ENCODE measurements at places on chromosomes 12 and 14.

DNA sequence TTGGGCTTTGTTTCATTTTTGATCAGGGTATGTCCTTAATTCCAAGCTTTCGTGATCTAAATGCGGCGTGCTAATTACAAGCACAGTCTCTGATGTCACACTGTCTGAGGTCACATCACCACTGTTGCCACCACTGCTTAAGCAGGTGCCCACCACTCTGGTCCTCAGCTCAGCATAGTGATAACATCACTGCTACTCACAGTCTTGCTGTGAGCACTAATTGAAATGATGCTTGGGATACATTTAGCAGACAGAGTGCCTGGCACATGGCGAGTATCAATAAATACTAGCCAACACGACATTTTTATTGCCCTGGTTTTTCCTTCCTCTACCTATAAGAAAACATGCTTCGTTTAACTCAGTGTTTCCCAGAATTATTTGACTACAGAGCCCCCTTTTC is 7.9 kb downstream of the RILPL2 start:
- no peak for DNase-seq

GRCh38 chr12:57543581-57543980 is 3.4 kb downstream of the DCTN2 start:
- DNase-seq: no peak

DNA sequence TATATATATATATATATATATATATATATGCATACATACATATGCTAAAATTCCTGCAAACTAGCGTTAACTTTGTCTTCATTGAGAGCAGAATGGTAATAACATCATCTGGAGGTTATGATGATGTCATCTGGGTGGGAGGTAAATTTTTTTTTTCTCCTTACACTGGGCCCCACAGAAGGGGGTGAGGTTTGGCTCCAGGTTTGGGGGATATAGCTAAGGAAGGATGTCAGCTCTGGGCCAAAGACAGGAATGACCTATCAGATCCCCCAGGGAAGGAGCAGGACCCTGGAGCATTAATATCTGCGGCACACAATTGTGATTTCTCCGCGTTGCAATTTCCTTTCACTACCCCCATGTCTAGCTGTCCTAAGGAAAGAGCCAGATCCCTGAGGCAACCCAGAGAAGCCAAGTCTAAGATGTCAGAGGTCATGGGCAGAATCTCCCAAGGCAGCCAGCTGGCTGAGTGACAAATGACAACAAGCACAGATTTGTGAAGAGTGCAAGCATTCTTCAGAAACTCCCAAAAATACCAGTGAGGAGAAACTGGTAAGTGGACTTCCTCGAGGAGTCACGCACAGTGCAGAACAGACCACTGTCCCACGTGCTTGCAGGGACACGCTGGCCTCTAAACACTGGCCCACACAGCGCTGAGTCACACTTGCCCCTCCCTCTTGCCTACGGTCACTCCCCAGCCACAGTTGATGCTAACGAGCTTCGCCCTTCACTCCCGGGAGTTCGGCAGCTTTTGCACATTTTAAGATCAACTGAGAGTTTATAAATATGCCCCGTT is 9.9 kb downstream of the UBC start:
- no peak for DNase-seq

DNA sequence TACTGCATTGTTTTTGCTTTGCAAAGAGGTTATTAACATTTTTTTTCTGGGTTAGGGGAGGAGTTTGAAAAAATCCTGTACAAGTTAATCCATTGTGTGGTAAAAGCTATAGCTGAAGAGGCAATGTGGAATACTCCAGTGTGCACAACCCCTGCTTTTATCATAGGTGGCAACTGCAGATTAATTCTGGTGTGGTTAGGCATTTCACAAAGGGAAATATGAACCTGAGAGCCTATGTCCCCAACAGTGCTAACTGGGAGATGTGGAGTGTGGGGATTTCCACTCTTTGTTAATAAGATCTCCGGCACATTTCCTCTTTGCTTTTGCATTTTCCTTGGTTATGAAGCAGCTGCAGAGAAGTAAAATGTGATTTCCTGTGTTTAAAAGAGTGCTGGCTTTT is 33.6 kb downstream of the PRORP start:
- peak; percentile 43 for DNase-seq

GRCh38 chr14:35341751-35342488 is 49.7 kb downstream of the PSMA6 start:
- peak; percentile 22 for DNase-seq

DNA sequence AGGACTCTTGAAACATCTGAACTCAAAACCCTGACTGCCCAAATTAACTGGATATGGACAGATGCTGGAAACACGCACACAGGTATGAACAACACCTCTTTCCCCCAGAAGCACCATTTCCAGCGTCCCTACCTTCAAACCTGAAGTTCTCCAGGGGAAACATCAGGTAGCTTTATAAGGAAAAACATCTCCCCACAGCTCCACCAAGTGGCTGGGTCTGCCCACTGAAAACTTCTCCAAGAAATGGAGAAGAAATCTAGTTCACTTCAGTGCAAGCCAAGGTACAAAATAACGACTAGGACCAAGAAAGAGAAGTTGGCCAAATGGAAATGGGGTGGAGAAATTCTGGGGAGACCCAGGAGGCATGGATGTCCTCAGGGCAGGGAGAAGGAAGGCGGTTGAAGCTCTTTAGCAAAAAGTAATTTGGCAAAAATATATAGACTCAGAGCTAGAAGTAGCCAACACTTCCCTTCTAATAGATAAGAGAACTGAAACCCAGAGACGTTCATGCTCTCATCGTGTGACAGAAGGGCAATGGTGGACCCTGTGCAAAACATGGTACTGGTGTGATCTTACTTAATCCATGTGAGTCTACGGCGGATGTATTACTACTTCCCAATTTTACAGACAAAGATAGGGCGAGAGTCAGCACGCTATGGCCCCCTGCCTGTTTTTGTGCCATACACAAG is 10.5 kb upstream of the NUAK1 start:
- peak; percentile 17 for DNase-seq

DNA sequence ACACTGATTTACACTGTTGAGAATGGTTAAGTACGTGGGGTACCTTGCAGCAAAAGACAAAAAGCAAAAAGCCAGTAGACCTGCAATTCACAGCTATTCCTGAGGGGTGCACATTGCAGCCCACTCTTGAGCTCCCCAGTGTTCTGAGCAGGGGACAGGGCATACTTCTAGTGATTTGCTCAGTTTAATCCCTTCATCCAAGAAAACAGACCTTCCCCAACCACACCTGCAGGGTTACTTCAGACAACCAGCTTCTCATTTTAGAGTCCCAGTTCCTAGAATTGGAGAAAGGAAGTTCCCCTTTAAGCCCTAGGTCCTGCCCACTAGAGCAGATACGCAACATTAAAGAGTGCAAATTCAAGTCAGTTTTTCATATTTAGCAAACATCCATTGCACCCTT is 3.6 kb upstream of the WSB2 start:
- DNase-seq: peak; percentile 52

GRCh38 chr12:113470871-113471618 is 626 bp downstream of the LHX5 start:
- no peak for DNase-seq

- no peak for DNase-seq
Observed at GRCh38 chr12:50119387-50119786, 7.4 kb downstream of the COX14 start.

GRCh38 chr14:60867503-60868172 is 113.2 kb downstream of the TRMT5 start:
- DNase-seq: no peak

GRCh38 chr14:32434880-32435279 is 105.8 kb downstream of the AKAP6 start:
- DNase-seq: no peak

DNA sequence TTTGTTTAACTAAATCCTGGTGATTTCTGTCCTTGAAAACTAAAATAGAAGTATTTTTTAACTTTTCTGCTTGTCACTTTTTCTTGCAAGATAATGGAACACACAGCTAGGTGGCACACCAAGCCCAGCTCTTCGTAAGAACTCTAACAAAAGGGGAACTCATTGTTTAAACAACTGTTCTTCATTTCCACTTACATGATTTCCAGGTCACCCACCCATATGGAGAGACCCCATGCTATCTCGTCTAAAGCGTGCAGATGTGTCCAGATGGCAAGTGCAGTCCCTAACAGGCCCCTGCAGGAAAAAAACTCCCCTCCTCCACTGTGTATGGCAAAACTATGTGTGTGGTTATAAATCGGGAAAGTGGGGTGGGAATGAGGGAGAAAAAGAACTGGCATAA is 43.3 kb upstream of the NT5DC3 start:
- DNase-seq: peak; percentile 10

DNA sequence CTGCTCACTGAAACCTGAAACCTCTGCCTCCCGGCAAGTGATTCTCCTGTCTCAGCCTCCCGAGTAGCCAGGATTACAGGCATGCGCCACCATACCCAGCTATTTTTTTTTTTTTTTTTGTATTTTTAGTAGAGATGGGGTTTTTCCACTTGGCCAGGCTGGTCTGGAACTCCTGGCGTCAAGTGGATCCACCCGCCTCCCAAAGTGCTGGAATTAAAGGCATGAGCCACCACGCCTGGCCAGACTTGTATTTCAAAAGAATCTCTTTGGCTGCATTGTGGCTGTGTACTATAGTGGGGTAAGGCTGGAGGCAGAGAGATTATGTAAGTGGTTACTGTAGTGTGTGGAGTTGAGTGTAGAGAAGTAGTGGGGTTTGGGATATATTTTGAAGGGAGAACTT is 35.1 kb downstream of the TRHDE start:
- no peak for DNase-seq

GRCh38 chr12:74334780-74335179 is 202.9 kb upstream of the ATXN7L3B start:
- no peak for DNase-seq

DNA sequence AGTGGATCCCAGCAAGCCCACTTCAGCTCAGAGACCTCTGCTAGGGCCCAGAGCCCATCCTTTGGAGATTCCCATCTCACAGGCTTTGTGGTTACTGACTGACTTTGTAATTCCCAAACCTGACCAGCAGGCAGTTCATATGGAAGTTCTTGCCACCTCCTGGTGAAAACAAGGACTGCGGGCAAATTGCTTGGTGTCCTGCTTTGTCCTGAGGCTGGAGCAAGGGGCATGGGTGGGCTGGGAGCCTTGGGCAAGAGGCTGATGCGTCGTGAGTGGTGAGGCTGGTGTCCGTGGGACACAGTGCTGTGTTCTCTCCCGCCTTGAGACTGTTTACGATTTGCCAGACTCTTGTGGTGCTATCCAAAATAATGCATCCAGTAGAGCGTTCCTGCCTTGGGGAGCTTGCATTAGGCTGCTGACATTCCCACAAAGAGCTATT is 91.0 kb downstream of the LRRC74A start:
- no peak for DNase-seq

GRCh38 chr12:112473056-112473455 is 54.3 kb downstream of the PTPN11 start:
- no peak for DNase-seq

GRCh38 chr12:93315907-93316622 is 61.7 kb upstream of the NUDT4 start:
- DNase-seq: no peak

GRCh38 chr12:2397356-2398045 is 344.7 kb downstream of the CACNA1C start:
- DNase-seq: no peak

DNA sequence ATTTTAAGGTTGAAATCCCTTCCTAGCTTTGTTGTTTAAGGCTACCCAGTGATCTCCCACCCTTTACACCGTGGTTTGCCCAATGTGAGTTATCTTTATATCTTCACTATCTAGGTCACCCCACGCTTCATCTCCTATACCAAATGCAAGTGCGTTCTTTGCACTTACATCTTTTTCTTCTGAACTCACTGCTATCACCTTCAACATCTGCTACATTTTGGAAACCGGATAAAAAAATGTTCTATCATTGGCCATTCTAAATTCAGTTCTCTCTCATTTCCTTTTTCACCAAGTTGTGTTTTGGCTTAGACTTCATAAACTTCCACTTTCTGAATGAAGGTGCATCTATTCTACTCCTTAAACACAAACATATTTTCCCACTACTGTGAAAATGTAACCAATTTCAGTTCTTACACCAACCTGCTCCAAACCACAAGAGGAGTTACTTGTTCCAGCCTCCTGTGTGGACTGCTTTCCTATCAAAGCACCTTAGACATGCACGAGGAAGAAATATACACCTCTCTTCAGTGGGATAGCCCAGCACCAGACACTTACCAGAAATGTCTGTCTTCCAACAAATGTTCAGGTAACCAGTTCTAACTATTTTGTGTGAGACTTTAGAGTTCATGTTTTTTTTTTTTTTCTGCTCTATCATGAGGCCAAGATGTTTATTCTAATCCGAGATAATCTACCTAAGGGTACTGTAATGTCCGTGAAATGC is 21.9 kb downstream of the CLEC9A start:
- no peak for DNase-seq

- no peak for DNase-seq
Observed at GRCh38 chr14:104788161-104788818, 7.3 kb downstream of the AKT1 start.

DNA sequence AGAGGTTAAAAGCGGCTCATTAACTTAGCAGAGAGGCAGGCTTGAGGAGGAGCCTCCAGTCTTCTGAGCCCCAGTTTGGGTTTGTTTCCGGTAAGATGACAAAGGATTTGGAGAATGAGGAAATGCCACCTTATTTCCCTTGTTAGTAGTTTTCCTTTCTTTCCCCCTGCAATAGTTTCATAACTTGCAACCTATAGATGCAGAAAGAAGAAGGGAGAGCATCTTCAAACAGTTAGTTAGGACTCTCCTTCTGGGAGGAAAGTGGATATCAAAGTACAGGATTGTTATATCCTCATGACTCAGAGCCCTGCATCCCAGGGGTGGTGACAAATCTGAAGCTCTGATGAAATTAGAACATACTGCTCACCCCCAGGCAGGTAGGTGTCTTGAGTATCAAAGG is 180.7 kb upstream of the SLC38A2 start:
- DNase-seq: no peak

GRCh38 chr12:79983986-79984620 is 49.2 kb upstream of the PPP1R12A start:
- DNase-seq: no peak

GRCh38 chr14:67663633-67664032 is 10.8 kb downstream of the VTI1B start:
- DNase-seq: no peak

DNA sequence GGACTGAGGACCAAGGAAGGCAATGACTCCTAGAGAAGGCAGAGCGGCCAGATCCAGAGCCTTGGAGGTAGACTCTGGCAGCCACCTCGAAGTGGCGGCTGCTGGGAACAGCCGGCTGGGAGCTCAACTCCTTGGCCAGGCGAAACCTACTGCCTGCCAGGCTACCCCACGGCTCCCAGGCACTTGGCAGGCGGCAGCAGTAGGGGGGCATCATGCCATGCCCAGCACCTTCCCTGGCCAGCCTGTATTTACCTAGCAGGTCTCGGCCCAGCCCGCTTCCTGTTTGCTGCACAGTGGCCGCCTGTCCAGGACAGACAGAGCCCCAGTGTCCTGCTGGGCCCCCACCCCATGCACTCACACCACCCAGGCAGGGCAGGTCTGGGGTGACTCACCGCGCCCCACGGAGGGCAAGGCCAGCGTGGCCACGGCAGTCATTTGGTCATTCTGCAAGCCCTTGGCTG is 10.2 kb downstream of the TRPV4 start:
- no peak for DNase-seq

DNA sequence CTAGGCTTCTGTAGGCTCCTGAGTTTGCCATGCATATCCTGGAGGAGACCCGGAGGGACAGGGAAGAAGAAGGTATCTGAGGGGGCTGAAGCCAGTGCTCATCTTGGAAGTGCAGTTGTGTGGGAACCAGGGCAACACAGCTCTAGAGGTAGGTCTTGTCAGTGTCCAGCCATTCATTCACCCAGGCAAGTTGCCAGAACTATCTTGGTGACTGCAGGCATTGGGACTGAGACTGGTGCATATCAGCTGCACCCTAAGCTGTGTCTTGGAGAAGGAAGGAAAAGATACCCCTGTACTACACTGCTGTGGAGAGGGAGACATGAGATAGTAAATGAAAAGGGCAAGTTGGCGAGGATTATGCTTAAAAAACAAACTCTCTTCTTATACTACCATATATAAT is 4.9 kb upstream of the WIF1 start:
- no peak for DNase-seq
